ENCODE measurements at places on chromosomes 6 and 20. TPM values are rescaled to one million over a fixed set of nuclear protein-coding genes. Genes with fewer than 3 reads are reported as not detected.

GRCh38 chr6:80020381-80021120, 16.1 kb downstream of the TTK start:
- DNase-seq = no peak

DNA sequence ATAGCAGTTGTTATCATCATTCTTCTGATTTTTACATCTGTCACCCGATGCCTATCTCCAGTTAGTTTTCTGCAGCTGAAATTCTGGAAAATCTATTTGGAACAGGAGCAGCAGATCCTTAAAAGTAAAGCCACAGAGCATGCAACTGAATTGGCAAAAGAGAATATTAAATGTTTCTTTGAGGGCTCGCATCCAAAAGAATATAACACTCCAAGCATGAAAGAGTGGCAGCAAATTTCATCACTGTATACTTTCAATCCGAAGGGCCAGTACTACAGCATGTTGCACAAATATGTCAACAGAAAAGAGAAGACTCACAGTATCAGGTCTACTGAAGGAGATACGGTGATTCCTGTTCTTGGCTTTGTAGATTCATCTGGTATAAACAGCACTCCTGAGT, 2.1 kb downstream of the CALHM6 start:
- DNase-seq = no peak

DNA sequence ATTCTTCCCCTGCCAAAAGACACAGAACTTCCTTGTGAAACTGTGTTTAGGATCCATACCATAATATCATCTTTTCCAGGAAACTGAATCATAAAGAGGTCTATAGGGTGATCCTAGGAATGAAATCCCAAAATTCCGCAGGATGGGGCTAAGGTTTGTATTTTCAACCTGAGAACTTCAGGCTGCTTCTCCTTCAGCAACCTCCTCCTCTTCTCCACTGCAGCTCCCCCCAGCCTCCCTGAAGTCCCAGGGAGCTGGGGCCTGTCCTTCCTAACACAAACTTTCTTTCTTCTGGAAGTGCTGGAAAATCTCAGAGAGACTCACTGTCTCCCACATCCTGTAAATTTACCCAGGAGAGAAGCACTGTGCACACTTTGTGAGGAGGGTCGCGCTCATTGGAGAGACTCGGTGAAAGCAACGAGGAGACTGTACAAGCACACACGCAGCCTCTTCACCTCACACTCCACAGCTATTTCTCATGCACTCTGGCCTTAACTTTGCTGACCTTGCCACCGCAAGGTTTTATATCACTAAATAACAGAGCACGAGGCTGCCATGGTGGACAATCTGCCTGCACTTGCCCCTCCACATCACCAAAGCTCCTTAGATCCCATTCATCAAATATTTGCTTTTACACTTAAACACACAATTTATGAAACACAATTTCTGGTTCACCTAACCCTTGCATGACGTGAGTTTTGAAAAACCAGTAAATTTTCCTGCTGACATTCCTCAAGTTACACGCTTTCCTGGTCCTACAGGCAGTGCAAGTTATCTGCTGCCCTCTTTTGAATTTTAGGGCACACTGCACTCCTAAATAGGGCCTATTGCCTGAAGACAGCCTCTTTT, 14.3 kb downstream of the ID4 start:
- DNase-seq = no peak

GRCh38 chr20:8019246-8019997, at the start of gene TMX4:
Gene TMX4 (minus strand): TSS chr20:8019761. CDS start chr20:8019613, 148 bp downstream.
- DNase-seq = peak; percentile 91

- DNase-seq = no peak
Measured at GRCh38 chr6:20732896-20733295, 198.6 kb downstream of the CDKAL1 start.

Gene TSPO2
- not detected for total RNA-seq

DNA sequence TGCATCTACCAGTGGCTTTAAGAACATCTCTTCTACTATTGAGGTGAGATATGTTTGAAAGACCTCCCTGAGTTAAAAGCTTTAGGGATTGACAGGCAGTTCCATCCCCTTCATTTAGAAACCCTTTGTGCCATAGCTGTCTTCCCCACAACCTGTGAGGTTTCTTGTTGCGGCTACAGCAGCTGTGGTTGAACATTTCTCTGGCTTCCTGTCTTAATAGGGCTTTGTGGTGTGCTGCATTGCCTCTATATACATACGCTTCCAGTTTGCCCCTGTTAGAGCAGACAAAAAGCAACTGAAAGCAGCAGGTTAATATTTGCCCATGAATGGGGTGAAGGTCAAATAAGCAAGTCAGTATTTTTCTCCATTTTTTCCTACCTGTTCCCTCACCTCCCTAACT, 210.2 kb downstream of the TMEM200A start:
- DNase-seq = no peak

DNA sequence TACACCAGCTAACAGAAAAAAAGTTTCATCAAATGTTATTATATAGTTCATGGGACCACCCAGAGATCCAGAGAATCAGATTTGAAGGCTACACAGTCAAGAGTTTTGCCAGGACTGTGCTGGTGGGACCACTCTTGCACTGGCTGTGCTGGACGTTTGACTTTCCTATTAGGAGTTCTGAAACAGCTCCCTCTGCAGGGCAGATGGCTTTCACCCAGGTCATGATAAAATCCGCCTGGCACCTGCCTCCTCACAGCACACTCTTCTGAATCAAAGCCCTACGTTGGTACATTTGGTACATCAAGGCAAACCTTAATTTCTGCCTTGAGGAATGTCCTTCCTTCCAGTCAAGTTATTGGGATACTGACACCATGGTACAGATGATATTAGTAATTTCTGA, 302.1 kb downstream of the ZNF217 start:
- DNase-seq = no peak

DNA sequence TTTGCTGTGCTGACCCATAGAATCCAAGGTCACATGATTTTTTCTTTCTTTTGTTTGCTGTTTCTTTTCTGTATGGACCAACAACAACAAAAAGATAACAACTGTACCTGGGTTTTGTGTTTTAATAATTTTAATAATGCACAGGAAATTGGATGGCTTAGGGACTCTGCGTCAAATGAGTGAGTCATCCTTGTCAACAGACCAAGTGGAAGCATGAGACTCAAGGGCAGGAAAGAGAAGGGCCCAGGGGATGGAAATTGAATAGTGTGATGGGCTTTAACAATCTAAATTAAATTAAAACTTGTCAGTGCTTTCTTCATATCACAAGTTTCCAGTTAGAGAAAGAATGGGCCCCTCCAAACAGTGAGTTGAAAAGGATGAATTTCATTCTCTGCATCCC, 413.0 kb downstream of the PREX1 start:
- no peak for DNase-seq

- DNase-seq = peak; percentile 68
Measured at GRCh38 chr20:36541227-36541767, at the start of gene MYL9. Gene MYL9 (plus strand): TSS chr20:36541519. CDS start chr20:36544885, 3,366 bp downstream.

DNA sequence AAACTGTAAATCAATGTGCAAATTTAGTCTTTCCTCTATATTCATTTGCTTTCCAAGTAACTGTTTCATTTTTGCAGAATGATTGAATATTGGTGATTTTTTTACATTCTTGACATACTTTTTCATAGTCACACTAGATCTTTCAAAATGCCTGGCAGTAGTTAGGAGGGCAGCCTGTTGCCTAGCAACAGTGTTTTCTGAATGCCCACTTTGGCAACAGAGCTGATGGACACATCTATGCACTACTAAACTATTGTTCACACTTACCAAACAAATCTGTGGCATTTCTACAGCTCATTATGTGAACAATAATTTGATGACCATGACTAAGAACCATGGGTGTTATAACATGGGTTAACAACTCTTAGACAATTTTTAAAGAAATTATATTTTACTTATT, 438.0 kb upstream of the IMPG1 start:
- DNase-seq = no peak

Gene SSTR4
- not detected for total RNA-seq

DNA sequence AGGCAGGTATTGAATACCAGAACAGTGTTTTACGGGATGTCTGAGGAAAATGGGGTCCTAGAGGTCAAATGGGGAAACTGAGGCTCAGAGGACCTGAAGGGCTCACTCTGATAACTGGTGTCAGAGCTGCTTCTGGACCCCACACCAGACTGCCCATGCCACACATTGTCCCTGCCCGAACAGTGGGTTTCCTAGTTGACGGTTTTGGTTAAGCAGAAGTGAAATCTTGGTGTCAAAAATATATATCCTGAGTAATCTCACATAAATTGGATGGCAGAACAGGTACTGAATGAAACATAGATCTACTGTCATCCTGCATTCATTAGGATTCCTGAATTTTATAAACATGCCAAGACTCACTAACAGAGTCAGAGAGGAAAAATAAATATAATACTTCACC, 16.3 kb downstream of the NOX3 start:
- no peak for DNase-seq
